HS-27A (cell line): ENCODE measurements at places on chromosomes 16 and 17.

- no peak for DNase-seq
These were observed 9.4 kb downstream of the CETP start for GRCh38 chr16:56970934-56971767.

DNA sequence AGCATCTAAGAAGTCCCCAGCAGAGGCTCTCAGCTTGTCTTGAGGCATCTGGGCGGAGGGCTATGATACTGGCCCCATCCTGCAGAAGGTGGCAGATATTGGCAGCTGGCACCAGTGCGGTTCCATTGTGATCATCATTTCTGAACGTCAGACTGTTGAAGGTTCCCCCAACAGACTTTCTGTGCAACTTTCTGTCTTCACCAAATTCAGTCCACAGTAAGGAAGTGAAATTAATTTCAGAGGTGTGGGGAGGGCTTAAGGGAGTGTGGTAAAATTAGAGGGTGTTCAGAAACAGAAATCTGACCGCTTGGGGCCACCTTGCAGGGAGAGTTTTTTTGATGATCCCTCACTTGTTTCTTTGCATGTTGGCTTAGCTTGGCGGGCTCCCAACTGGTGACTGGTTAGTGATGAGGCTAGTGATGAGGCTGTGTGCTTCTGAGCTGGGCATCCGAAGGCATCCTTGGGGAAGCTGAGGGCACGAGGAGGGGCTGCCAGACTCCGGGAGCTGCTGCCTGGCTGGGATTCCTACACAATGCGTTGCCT lies at the start of gene CIITA:
Gene CIITA (plus strand): TSS at position 404 of the 543 bp plus-strand sequence. CDS start 129 bp downstream, at position 533.
- peak; percentile 81 for DNase-seq

GRCh38 chr17:54859187-54859586 lies 41.5 kb upstream of the TOM1L1 start:
- no peak for DNase-seq

DNA sequence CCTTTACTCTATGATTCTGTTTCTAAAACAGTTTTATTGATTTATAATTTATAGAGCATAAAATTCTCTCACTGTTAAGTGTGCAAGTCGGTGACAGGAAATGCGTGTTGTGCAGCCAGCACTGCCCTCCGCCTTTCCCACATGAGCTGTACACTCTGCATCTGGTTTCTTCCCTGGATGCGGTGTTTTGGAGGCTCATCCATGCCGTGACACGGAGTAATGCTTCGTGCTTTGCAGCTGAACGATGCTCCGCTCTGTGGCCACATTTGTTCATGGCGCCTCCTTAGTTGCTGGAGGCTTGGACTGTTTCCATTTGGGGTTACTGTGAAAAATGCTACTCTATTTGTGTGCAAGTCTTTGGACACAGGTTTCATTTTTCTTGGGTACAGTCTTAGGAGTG lies 7.2 kb upstream of the IGFALS start:
- DNase-seq: no peak

- DNase-seq: no peak
These were observed 21.4 kb downstream of the KCNJ12 start for GRCh38 chr17:21397341-21398190.

GRCh38 chr17:63279498-63280230 lies 166.4 kb downstream of the CYB561 start:
- no peak for DNase-seq

DNA sequence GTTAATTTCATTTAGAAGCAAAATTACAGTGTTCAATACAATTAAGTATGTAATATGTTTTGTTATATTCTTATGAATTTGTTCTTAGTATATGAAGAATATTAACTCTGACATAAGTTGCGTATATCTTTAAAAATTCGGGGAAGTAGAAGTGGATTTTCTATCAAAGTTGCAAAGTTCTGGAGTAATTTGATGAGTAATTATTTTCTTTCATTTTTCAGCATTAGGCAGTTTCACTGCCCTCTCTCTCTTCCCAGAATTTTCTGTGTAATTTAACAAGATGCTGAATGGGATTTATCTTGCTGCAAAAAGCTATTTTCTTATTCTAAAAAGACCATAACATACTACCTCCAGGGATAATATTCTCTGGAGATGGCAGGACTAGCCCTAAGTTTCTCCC lies 8.9 kb upstream of the CCL18 start:
- DNase-seq: no peak

DNA sequence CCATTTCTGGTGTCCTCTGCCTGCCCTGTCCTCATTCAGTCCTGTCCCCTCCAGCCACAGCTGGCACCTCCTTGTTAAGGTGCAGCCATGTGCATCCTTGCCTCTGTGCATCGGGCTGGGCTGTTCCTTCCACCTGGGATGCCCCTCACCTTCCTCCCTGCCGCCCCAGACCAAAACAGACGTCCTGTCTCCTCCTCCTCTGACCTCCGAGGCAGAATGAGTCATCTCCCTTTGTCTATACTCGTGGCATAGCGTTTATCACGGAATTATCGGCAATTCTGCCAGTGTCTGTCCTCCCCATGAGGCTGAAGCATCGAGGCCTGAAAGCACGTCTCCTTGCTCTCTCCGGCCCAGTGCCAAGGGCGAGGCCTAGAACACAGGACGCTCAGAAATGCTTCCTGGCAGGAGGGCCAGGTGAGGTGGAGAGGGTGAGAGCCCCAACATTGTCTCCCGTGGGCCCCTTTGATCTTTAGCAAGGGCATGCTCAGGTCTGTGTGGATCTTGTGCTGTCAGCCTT lies 4.6 kb downstream of the RAI1 start:
- no peak for DNase-seq

GRCh38 chr17:8846768-8847211 lies 20.7 kb downstream of the PIK3R6 start:
- no peak for DNase-seq

GRCh38 chr16:2056681-2057407 lies 9.1 kb downstream of the TSC2 start:
- no peak for DNase-seq

- DNase-seq: no peak
These were observed 27.8 kb downstream of the USP36 start for GRCh38 chr17:78812855-78813254.

GRCh38 chr16:81263470-81264220 lies 25.2 kb downstream of the BCO1 start:
- DNase-seq: no peak
